GM12864 (cell line): ENCODE measurements at places on chromosomes 6 and 20.

DNA sequence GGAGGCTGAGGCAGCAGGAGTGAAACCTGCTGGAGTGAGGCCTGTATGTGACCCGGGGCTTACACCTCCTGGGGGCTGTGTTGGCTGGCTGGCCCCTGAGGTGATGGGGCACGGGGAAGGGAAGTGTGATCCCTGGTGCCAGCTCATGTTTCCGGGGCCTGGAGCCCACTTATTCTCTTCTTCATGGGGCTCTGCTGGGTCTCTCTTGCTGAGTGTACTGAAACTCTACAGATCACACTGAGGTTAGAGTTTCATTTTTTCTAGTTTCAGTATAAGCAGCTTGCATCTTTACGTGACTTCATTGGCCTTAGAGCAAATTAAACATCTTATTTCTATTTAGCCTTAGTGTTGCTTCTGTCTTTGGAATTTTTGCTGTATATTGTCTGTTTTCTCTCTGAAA is 96.2 kb downstream of the ANKS1A start:
- no peak for DNase-seq

- no peak for DNase-seq
Measured at GRCh38 chr6:159169557-159170332, 545 bp downstream of the FNDC1 start.

GRCh38 chr20:63861981-63862901 is 943 bp downstream of the ABHD16B start:
- DNase-seq, result no peak

- DNase-seq, result no peak
Measured at GRCh38 chr20:61734733-61735502, 330.8 kb downstream of the TAF4 start.

DNA sequence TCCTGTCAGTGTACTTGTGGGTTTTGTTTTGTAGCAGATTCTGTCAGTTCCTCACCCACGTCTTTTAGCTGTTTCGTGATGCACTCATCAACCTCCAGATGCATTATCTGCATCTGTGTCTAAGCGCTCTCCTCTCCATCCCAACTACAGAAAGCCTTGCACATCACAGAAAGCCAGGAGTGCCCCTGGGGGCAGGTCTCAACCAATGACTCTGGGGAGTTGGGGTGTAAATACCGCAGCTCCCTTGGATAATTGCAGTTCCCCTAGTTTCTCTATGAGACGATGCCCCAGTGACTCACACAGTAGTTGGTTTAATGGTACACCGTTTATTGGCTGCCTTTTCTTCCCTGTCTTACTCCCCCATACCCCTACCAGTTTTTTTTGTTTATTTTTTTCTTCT is 158.1 kb downstream of the SOX4 start:
- DNase-seq, result no peak

DNA sequence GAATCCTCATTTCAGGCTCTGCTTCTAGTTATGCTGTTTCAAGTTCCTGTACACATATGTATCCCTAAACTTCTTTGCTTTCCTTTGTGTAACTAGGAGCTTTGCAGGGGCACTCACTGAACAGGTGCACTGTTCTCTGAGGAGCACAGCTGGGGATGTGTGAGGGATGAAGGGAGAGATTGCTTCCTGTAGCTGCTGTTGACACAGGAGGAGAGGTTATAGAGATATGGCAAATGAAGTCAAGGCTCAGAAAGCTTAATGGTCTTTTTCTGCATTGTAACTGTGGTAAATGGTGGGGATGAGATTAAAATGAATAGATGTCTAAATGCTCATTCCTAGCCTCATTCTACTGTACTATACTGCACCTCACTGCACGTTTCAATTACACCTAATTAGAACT is 454.3 kb downstream of the BTBD3 start:
- DNase-seq, result no peak

GRCh38 chr6:130810307-130811030 is 16.7 kb upstream of the SMLR1 start:
- DNase-seq, result no peak

GRCh38 chr6:27825025-27825793 is 87.0 kb downstream of the OR2B2 start:
- no peak for DNase-seq
